Neuronal stem cell (in vitro differentiated cells): ENCODE measurements at places on chromosomes 1 and 21.

- DNase-seq, result peak; percentile 64
Observed at GRCh38 chr1:36400825-36401601, 3.3 kb upstream of the LSM10 start.

GRCh38 chr1:19338323-19338762, 26.2 kb downstream of the SLC66A1 start:
- DNase-seq, result peak; percentile 42

DNA sequence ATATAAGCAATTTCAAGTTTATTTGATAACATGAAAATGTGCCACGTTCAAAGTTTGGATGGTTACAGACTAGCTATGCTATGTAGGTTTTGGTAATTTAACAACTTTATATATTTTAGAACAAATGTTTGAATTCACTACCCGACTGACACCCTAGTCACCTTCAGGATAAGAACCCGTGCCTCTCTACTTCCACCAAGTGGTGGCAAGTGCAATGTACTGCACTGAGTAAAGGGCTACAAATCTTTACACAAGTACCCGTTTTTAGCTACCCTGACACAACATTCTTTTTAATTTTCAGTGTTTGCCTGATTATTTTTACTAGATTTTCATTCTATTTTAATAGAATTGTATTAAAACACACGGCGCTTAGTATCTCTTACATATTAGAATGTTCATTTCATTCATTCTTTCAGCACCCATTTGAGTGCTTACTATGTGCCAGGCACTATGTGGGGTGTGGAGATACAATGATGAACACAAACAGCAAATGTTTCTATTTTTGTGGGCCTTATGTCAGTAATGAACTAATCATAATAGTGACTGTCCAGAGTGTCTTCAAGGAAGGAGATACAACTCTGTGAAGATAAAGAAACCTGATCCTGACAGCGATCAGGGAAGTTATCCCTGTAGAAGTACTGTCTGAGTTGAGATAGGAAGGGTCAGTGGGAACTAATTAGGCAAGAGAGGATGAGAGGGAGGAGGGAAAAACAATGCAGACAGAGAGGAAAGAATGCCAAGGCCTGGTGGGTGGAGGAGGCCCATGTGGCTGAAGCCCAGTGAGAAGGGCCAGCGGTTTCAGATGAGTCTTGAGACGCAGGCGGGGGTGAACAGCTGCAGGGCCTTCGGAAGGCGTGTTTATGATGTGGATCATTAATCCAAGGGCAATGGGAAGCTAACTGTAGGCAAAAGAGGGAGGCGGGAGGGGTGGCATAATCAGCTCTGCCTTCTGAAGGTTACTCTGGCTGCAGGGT, 3.8 kb downstream of the LCA5L start:
- no peak for DNase-seq

DNA sequence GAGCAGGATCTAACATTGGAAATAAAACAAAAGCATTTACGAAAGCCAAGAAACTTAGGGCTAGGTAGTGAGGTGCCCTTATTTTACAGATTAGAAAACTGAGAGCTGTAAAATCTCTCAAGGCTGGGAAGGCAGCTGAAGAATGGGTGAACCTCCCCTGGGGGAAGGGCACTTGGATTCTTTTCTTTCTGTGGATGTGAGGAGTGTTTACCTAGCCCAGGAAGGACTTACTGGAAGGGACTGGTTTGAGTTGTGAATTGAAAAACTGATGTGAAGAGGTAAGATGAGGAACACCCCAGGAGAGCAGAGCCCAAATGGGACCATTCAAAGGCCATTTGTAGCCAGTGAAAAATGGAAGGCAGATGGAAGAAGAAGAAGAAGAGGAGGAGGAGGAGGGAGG, 74.7 kb upstream of the NGF start:
- no peak for DNase-seq
